ENCODE measurements at places on chromosomes 3 and 15.

DNA sequence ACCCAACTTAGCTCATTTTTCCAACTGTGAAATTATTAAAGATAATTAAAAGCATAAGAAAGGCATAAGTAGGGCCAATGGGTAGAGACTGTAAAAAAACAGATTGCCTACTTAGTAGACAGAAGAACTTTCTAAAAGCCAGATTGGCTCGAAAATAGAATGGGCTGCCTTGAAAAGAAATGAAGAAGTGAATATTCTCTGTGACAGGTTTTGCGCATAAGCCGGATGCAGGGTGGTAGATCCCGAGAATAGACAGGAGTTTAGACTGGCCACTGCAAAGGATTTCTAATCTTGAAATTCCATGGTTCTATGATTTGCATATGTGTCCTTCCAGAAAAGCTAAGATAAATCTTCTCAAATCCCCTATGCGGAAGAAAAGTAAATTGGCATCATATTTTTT is 173.3 kb upstream of the ICE2 start:
- no peak for DNase-seq

- no peak for DNase-seq
Measured at GRCh38 chr3:155859859-155860258, 5.6 kb upstream of the SLC33A1 start.

DNA sequence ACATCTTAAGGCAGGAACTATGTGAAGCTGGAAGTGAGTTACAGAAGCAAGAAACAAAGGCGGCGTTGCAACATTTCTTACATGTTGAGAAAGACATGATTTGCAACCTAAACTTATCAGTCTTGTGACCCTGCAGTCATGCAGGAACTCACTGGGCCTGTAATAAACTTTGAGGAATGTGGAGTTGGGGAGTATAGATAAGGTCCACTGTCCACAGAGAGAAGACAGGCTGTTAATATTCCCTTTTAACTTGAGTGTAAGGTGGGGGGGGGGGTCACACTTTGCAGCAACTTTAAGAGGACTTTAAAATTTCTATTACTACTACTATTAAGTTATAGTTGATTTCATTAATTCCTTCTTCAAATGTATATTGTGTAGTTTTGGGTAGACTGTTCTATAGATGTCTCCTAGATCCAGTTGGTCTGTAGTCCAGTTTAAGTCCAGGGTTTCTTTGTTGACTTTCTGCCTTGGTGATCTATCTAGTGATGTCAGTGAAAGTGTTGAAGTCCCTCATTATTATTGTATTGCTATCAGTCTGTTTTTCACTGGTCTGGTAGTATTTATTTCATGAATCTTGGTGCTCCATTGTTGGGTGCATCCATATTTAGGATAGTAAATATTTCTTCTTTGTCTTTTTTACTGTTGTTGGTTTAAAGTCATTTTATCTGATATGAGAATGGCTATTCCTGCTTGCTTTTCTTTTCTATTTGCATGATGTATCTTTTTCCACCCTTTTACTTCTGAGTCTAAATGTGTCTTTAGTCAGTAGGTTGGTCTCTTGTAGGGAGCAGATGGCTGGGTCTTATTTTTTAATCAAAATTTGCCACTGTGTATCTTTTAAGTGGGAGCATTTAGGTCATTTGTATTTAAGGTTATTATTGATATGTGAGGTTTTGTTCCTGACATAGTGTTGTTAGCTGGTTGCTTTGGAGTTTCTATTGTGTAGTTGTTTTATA is 15.6 kb upstream of the FAM98B start:
- no peak for DNase-seq

- DNase-seq: no peak
Measured at GRCh38 chr3:187207062-187207461, 9.8 kb downstream of the RTP1 start.

DNA sequence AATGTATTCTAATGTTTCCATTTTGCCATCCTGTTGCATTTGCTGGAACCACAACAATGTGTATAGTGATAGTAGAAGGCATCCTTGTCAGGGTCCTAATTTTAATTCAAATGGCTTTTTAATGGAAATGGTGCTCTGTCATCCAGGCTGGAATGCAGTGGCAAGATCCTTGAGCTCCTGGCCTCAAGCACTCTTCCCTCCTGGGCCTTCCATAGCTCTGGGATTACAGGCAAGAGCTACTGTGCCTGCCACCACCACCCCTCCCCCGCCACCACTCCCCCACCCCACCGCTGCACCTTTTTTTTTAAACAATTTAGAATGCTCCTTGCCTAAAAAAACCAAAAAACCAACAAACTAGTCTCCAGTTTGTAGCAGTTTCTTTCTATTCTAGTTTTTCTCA is 15.2 kb upstream of the IQCF6 start:
- DNase-seq: no peak

DNA sequence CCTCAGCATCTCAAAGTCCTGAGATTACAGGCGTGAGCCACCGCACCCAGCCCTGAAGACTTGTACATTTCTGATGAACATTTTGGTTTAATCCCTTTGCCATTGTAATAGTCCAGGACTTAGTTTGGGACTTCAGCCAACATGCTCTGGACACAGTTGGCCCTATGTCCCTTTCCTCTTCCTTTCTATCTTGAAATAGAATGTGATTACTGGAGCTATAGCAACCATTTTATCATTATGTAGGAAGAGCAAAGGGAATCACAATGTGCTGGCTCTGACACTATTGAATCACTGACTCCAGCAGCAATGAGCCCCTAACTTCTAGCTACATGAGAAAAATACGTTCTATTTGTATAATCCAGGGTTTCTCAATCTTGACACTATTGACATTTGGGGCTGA is 34.8 kb upstream of the MRPL3 start:
- no peak for DNase-seq

DNA sequence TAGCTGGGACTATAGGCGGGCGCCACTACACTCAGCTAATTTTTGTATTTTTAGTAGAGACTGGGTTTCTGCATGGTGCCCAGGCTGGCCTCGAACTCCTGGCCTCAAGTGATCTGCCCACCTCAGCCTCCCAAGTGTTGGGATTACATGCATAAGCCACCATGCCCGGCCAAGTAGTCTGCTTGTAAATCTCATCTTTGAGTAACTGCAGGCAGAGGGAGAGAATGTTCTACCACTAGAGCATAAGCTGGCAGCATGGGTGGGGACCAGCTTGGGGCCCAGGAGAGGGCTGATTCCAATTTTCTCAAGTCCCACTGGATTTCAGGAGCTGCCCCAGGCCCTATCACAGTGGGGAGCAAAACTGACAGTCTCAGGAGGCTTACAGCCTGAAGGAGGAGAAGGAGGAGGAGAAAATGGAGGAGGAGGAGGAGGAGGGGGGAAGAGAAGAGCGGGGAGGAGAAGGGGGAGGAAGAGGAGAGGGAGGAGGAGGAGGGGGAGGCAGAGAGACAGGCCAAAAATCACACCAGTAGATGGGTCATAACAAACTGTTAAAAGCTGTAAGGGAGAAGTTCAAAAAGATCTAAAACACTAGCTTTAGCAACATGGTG is 229.1 kb upstream of the IGF1R start:
- DNase-seq: no peak

DNA sequence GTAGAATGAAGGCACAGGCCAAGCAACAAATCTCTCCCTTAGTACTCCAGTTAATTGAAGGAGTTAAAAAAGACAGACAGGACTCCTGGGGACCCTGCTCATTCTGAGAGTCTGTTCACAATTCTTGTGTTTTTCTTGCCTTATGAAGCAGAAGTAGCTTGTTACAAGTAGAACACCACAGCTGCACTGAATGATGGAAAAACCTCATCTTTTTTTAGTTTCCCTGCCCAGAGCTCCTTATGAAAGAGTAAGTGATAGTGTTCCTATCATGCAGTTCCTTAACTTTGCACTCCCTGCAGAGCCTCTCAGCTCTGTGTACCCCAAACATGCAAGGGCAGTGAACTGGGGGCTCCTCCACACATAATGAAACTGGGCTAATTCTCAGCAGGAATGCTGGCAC is 95.5 kb downstream of the ALDH1A2 start:
- DNase-seq: no peak

DNA sequence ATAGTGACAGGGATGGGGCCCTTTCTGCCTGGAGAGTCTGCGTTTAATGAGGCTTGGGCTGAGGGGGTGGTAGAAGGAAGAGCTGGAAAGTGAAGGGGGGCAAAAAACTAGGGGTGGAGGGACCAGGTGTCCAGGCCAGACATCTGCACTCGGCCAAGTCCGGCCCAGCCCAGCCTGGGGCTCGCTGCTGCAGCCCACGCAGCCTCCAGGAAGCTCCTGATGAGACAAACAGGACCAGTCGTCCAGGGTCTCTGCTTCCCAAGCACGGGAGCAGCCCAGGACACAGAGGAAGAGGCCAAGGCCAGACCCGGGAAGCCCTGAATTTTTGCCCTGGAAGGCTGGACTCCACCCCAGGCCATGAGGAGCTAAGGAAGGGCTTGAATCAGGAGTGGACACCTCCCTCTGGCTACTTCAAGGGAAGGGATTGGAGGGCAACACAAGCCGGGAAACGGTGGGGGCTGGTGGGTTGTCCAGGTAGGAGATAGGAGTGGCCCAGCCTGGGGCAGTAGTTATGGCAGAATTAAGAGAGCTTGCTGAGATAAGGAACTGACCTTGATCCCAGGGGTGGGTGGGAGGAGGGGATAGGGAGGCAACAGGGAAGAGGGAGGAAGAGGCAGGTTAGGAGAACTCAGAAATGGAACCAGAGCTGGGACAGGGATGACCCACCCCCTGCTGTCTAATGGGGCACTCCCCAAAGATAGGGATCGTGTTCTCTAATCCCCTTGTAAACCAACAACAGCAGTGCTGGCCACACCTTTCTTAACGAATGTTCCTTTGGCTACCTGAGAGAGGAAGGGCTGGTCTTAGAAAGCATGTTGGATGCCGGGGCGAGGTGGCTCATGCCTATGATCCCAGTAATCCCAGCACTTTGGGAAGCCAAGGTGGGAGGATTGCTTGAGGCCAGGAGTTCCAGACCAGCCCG is 89.5 kb downstream of the ANP32A start:
- no peak for DNase-seq

- DNase-seq: no peak
Measured at GRCh38 chr15:25894371-25894902, 31.3 kb upstream of the ATP10A start.

- no peak for DNase-seq
Measured at GRCh38 chr15:78761891-78762385, 49.3 kb downstream of the ADAMTS7 start.

- DNase-seq: peak; percentile 3
Measured at GRCh38 chr15:97909291-97909891, 51.1 kb upstream of the ARRDC4 start.

DNA sequence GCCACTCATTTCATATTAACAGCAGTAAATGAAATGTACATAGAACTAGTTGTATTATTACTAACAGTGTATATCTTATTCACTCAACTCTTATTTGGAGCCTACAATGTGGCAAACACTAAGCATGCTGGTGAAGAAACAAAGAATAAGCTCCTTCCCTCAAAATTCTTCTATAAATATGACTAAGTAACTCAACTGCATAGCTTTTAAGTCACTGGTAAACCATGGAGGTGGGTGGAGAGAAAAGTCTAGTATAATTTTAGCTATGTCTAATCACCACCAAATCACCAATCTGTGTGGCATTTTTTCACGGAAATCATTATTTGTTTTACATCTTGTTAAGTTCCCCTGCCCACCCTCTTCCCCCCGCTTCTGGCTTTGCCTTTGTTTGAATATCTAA is 17.5 kb downstream of the COPS2 start:
- DNase-seq: no peak

GRCh38 chr3:117734496-117734895 is 1024.9 kb downstream of the TUSC7 start:
- DNase-seq: no peak

- no peak for DNase-seq
Measured at GRCh38 chr3:142445816-142446254, 2.0 kb downstream of the XRN1 start.

- DNase-seq: no peak
Measured at GRCh38 chr3:124593442-124593829, 136.8 kb upstream of the UMPS start.

- DNase-seq: no peak
Measured at GRCh38 chr3:18556001-18556408, 130.9 kb upstream of the SATB1 start.

DNA sequence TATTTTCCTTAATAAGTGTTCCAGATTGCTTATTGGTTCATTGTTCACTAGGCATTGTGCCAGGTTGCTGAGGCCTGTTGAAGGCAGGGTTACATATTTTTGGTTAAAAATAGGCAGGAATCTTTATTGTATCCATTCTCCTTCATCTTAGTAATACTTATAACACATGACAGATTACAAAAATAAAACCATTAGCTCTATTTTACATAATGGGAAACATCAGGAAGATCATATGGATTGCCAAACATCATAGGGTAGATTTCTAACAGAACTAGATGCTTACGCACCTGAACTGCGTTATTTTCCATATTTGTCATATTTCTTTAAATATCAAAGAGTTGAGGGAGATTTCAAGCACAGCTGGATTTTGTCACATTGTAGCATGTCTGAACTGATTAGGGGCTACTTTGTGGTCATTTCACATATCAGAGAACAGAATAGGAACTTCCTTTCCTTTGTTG is 462.9 kb upstream of the SGO1 start:
- DNase-seq: no peak

GRCh38 chr15:96046620-96047240 is 283.8 kb upstream of the NR2F2 start:
- no peak for DNase-seq

- no peak for DNase-seq
Measured at GRCh38 chr3:4836516-4836915, 142.7 kb upstream of the BHLHE40 start.

DNA sequence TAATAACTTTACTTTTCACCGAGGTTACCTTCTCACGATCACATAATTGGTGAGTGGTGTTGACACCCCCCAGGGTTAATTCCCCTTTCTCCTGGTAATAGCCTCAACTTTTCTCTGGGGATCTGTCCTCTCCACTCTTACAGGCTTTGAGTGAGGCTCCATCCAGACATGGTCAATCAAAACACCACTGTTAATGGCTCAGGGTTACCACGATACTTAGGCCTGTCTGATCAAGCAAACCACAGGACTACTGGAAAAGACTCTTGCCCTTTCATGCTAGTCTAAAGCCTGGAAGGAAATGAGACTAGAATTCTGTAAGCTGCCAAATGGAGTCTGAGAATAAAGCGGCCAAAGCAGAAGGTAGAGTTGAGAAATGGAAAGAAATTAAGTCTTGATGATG is 56.5 kb upstream of the STT3B start:
- DNase-seq: no peak

DNA sequence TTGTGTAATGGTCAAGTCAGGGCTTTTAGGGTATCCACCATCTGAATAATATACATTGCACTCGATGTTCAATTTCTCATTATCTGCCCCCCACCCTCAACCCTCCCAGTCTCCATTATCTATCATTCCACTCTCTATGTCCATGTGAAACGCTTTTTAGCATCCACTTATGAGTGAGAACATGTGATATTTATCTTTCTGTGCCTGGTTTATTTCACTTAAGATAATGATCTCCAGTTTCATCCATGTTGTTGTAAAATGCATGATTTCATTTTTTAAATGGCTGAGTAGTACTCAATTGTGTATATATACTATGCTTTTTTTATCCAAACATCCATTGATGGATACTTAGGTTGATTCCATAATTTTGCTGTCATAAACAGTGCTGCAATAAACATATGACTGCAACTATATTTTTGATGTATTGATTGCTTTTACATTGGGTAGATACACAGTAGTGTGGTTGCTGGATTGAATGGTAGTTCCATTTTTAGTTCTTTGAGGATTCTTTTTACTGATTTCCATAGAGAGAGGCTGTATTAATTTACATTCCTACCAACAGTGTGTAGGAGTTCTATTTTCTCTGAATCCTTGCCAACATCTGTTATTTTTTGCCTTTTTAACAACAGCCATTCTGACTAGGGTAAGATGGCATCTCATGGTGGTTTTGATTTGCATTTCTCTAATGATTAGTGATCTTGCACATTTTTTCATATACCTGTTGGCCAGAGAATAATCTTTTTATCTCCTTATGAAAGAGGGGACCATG is 332.9 kb upstream of the TGFBR2 start:
- DNase-seq: no peak

Data from NCI-H1436 (cell line).